ENCODE measurements at places on chromosomes 11 and 22.

GRCh38 chr11:27329867-27330632 lies 33.0 kb downstream of the CCDC34 start:
- no peak for DNase-seq

DNA sequence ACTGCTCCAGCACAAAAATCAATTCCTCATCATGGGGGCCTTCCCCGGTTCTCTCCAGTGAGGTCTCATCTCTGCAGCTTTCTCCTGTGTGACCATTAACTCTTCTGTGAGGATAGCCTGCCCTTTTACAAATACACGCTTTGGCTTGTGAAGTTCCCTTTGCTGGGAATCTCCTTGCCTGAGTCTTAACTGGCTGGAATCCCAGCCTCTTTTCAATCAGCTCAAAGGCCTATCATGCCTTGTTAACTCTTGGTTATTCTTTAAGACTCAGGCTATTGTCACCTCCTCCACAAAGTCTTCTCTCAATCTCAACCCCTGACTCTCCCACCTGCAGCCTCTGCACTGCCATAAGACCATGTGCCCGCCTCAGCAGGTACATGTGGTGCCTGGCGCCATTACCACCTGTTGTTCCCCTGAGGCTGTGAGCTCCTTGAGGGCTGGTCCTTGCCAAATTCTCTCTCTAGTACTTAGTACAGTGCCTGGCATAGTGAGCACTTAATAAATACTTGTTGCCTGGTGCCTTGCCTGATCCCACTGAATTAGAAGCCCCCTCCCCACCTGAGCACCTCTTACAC lies 128.2 kb downstream of the ST3GAL4 start:
- no peak for DNase-seq

DNA sequence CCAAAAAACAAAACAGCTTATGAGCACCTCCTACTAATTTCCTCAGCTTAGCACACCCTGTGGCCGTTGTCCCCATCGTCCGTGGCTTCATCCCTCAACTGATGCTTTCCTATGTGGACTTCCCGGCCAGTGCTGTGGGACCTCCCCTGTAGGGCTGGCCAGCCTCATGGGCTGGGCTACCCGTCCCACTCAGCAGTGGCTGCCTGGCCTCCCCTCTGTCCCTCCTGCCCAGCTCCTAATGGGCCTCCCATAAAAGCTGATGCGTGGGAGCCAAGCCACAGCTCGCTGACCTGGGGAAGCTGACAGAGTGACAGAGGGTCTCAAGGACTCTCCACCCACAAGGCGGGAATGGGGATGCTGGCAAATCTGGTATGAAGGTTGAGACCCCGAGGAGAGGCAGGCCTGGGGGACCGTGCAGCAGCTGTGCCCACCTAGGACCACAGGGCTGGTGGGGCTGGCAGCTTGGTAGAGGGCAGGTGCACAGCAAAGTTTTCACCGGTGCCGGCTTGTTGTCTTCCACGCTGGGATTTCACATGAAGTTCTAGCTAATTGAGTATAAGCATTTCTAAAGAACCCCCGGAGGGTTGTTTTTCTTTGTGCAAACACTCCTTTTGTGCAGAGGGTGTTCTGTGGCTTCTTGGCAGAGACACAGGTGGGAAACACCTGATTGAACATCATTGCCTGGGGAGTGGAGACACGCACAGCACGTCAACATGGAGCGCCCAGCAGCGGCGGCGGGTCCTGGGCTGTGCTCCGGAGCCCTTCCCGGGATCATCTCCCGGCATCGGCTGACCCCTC lies 23.2 kb downstream of the TBX1 start:
- DNase-seq, result no peak

DNA sequence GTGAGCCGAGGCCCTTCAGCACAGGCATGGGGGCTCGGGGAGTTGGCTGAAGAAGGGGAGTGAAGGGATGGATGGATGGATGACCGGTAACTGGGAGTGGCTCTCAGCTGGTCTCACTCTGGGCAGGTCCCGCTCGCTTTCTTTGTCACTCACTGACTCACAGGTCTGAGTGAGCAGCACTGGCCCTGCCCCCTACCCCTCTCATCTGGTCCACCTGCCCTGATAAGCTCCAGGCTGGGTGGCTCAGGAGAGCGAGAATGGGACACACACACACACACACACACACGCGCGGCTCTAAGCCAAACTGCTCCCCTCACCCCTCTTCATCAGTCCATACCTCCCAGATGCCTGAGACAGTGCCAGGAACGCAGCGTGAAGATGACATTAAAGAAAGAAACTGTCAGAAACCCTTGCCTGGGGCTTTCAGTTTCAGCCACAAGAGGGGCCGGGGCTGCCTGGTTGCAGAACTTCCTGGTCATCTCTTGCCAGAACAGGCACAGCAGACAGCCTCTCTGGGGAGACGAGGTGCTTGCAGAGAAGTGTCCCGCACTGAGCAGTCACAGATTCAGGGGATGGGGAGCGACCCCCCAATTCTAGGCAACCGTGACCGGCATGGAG lies 16.5 kb upstream of the SHISAL1 start:
- DNase-seq, result no peak

GRCh38 chr11:100791103-100791502 lies 104.0 kb downstream of the ARHGAP42 start:
- no peak for DNase-seq

GRCh38 chr11:34175284-34176019 lies 70.0 kb downstream of the NAT10 start:
- DNase-seq, result no peak

- no peak for DNase-seq
These were observed 80.9 kb upstream of the PICALM start for GRCh38 chr11:86149792-86150191.

DNA sequence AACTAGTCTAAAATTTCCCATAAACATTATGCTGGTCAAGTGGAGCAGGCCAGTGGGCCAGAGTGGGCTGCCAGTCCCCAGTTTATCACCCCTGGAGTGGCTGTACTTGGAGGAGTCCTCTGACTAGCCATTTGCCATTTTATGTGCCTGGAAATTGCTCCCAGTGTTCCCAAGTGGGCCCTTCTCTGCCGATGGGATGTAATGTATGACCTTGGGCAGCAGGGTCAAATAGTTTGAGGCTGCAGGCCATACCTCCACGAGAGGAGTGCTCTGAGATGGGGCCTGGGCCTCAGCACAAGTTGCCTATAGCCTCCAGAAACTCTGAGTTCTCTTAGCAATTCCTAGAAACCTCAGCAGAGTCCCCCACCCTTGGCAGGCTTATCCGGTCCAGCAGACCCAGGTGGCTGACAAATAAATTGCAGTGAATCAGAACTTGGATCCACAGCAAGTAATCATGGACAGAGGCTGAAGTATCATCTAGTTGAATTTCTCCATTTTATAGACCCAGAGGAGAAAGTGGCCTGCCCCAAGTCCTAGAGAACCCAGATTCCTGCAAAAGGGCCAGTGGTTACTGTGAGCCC lies 17.8 kb upstream of the PATZ1 start:
- no peak for DNase-seq

- no peak for DNase-seq
These were observed 80.4 kb upstream of the PRR5 start for GRCh38 chr22:44621401-44622146.

DNA sequence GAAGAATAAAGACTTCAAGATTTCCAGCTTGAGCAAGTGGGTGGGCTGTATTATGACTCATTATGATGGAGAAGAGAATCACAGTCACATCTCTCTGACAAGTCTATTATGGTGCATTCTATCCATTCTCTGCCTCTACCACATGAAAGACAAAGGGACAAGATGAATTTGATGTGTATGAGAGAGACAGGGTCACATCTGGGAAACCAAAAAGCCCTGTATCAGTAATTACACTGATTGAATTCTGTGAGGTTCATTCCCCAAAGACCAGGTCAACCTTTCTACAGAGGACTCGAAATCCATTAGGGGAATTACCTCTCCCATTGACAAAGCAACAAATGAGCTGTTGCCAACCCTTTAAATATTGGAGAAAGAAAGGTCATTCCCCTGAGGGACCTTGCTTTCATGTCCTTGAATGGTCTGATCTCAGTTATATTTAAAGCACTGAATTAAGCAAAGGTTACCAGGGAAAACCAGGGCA lies 109.6 kb downstream of the USP35 start:
- no peak for DNase-seq

DNA sequence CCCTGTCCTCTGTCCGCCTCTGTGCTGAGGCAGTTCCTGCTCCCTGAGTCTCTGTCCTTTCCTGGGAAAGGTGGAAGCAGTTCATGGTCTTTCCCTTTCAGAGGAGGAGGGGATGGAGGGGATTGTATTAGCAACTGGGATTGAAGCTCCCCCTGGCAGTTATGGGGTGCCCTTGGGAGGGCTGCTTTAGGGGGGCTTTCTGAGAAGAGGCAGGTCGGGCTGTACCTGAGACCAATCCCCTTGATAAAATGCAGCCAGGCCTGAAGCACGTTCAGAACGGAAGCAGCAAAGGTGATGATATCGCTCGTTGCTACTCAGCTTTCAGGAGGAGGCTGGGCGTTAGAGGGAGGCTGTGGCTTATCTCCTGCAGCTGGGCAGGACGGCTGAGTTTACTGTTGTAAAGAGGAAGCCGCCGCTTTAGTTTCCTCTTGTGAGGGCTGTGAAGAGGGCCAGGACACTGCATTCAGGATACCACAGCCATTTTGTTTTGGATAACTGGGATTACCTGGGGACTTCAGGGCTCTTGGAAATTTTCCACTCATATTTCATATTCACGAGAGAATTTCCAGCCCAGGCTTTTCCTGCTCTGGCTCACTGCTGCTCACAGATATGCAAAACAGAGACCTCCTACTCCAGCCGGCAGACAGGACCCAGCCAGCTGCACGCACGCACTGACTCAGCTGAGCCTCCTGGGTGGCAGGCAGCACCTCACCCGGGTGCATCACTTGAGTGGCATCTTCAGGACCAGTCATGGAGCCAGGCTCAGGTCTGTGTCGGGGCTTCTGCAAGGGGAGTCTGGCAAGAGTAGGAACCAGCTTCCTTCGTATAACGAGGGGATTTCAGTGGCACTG lies 798 bp downstream of the AMPD3 start:
- DNase-seq, result no peak

DNA sequence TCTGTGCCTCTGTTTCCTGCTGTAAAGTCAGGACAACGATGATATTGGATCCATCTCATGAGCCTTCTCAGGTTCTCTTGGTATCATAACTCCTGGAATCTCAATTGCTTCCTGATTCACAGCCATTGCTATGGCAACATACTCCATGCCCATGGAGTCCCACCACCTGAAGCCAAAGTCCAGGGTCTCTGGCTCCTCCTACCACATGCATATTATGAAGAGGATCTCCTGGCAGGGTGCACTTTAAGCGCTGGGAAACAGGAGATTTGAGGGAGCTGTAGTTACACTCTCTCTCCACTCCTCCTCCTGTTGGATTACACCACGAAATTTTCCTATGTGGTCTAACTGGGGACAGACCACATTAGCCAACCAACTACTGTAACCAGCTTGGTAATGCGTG lies 130.9 kb upstream of the SEZ6L start:
- no peak for DNase-seq

- no peak for DNase-seq
These were observed 23.6 kb downstream of the NNMT start for GRCh38 chr11:114319716-114320328.

- no peak for DNase-seq
These were observed 8.4 kb downstream of the BLID start for GRCh38 chr11:122107566-122107965.

DNA sequence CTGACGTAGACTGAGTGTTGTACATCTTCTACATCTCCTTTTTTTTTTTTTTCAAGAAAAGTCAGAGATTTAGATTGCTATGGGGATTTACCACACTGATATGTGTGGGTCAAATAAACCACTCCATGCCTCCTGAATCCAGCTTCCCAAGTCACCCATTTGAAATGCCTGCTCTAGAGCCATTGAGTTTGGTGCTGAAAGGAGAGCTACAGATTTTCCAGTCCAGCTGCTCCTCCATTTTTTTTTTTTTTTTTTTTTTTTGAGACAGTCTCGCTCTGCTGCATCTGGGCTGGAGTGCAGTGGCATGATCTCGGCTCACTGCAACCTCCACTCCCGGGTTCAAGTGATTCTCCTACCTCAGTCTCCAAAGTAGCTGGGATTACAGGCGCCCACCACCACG lies 115.2 kb upstream of the TIMP3 start:
- no peak for DNase-seq

DNA sequence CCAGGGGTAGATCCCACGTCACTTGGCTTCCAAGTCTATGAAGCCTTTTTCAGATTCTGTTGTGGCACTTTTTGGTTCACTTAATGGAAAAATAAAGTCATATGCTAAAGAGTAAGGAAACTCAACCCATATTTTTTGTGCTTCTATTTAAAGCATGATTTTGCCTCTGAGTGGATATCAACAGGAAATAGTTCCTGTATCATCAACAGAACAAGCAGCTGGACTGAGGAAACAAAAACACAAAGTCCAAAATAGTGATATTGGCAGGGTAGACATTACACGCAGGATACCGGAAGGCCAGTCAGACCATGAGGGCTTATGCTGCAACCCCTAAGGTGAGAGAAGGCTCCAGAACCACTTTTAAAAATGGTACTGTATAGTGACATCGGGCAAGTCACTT lies 248.3 kb upstream of the ANO5 start:
- no peak for DNase-seq

GRCh38 chr11:30725645-30726195 lies 139.6 kb upstream of the MPPED2 start:
- DNase-seq, result no peak

DNA sequence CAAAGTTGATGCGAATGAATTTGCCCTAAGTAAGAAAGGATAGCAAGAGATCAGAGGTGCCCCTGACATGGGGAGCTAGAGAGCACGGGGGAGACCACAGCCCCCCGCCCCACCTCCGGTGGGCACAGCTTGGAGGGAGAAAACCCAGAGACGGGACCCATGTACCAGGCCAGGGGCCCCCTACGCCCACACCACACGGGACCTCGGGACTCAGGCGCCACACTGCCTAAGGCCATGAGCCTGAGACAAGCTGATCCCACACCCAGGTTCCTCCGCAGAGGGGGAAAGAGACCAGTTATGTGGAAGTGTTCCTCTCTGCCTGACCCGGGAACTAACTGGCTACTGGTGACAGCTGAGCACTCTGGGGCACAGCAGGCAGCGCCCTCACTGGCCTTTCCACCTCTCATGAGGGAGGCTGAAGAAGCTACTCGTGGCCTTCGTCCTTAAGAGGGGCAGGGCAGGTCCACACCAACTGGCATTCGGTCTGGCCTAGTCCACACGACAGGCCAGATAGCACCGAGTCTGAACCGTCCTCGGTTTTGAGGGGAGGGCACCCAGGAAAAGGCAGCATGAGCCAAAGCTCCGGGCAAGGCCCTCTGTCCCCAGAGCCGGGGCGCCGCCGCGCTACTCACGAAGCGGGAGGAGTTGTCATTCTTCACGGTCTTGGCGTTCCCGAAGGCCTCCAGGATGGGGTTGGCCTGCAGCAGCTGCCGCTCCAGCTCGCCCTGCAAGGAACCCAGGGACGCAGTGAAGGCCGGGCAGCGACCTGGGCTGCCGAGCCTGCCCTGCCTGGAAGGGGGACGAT lies 65.8 kb downstream of the MYH9 start:
- no peak for DNase-seq

All from smooth muscle cell of the brain vasculature (primary cell).